ENCODE measurements at places on chromosomes 2 and 18.

- no peak for DNase-seq
These were observed 248.1 kb downstream of the MEIS1 start for GRCh38 chr2:66683064-66683463.

GRCh38 chr2:219486380-219486959 lies 12.2 kb upstream of the GMPPA start:
- no peak for DNase-seq

GRCh38 chr18:55382277-55382805 lies 205.7 kb downstream of the TCF4 start:
- no peak for DNase-seq

GRCh38 chr2:238891457-238892203 lies 43.7 kb downstream of the TWIST2 start:
- no peak for DNase-seq

- no peak for DNase-seq
These were observed 26.6 kb upstream of the ICOS start for GRCh38 chr2:203909974-203910373.

- DNase-seq = no peak
These were observed 57.8 kb downstream of the ADD2 start for GRCh38 chr2:70710038-70710690.

GRCh38 chr18:56319953-56320352 lies 318.4 kb downstream of the TXNL1 start:
- no peak for DNase-seq

DNA sequence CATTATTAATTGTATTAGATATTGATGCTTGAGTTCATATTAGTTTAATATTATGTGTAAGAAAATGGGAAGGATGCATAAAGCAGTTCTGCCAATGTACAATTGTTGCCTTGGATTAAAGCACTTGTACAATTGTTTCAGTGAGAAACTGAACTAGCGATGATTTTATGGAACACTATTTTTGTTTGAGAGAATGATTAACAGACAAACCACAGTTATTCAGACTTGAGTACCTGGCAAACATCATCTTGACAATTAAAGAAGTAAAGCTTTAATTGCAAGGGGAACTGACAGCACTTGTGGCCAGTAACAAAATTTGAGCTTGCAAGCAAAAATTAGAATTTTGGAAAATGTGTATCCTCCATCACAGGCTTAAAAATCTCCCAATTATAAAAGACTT lies 214.3 kb downstream of the RIT2 start:
- no peak for DNase-seq

DNA sequence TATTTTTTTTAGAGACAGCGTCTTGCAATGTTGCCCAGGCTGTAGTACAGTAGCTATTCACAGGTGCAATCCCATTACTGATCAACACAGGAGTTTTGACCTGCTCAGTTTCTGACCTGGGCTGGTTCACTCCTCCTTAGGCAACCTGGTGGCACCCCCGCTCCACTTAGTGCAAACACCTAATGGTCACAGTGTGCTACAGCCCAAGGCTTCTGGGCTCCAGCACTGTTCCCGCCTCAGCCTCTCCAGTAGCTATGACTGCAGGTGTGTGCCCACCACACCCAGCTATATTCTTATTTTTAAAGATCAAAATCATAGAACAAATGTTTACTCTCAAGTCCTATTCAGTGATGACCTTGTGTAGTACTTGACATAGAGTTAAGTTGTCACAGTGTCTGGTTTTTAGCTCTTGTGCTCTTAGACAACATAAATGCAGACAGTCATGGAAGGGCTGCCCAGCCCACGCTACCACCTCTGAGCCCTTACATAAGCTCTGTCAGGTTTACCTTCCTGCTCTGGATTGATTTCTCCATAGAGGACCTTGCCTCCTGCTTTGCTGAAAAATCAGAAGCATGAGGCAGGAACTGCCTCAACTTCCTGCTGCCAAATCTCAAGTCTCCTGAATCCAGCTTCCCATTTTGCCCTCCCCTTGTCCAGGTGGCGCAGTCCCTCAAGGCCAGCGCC lies 82.2 kb upstream of the SLC1A4 start:
- DNase-seq = no peak

DNA sequence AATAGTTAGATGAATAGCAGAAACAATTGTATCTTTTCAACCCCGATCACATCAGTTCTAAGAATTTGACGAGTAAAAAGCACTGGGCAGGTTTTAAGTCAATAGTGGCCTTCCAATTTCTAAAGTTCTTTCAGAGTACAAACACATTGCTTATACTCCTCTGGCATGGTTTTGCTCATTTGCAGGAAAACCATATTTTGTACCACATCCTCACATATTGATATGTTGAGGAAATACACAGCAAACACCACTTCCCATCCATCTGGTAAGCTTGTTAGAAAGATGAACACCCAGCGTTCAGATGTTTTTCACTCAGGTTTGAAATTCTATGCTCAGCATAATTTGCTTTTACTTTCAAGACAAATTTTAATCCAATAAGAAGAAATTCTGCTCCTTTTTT lies 344.6 kb upstream of the ACVR2A start:
- no peak for DNase-seq

DNA sequence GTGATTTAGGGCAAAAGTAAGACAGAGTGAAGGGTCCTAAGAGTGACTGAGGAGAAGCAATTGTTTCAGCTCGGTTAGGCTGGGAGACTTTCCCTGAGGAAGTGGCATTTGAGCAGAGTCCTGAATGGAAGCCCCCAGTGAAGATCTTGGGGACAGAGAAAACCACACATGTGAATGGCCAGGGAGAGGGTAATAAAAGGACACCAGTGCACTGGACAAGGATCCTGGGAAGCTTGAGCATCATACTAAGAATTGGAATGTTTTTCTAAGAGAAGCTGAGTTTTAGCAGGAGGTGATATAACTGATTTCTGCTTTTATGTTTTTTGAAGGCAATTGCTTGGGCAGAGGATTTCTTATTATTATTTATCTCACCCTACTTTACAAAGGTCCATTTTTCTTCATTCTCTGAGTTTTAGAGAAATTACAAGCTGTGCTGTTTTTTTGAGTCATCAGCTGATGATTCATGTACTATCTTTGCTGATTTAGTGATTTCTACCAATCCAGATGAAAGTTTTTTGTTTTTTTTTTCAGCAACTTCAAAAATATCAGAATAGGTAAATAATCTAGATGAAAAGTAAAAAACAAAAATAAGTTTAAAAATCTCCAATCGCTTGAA lies 43.5 kb downstream of the MFSD6 start:
- DNase-seq = no peak

GRCh38 chr2:23497063-23497462 lies 112.1 kb downstream of the KLHL29 start:
- peak; percentile 0 for DNase-seq

GRCh38 chr2:197613509-197613987 lies 61.8 kb downstream of the RFTN2 start:
- DNase-seq = no peak

DNA sequence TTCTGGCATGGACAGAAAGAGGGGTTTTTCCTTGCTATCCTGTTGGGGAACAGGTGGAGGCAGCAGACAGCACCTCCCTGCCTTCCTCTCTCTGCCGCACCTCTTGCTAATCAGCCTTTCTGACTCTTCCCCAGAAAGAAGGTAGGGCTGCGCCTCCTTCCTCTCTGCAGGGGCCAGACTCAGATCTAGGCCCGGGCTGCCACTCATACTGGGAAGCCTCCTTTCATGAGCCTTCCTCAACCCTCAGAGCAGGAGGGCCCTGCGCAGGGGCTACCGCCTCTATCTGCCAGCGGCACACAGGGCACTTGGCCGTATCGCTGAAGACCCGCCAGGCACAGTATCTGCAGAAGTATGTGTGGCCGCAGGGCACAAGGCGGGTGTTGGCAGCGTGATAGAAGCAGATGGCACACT lies 7.1 kb downstream of the NEURL3 start:
- DNase-seq = no peak

GRCh38 chr2:133773854-133774653 lies 205.8 kb upstream of the NCKAP5 start:
- no peak for DNase-seq

GRCh38 chr2:63591566-63592175 lies 2.9 kb downstream of the MDH1 start:
- DNase-seq = no peak

DNA sequence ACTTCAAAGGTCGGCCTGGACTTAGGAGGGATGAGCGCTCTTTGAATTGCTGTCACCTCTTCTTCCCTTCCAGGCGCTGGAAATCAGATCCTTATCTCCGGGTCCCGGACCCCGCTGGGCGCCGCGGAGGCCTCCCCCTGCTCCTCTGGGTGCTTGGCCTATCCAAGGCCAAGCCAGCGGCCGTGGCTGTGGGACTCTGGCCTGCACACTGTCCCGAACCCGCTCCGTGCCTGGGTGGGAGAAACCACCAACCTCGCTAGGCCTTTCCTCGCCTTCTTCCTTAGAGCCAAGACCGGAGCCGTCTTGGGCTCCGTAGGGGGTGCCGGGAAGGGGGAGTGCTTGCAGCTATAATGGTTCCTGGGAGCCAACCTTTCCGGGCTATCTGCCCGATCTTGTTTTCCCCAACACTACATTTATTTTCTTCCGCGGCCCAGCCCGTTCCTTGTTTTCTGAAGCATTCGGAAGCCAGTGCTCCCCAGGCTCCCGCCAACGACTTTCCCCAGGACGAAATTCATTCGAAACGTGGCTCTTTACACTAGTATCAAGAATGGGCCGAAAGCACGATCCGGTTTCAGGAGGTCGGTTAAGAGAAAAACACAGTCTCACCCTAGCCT lies 2.4 kb downstream of the OSR1 start:
- no peak for DNase-seq

GRCh38 chr2:70479816-70480215 lies 73.8 kb downstream of the TGFA start:
- DNase-seq = no peak

GRCh38 chr18:2441544-2441943 lies 129.8 kb downstream of the METTL4 start:
- no peak for DNase-seq

DNA sequence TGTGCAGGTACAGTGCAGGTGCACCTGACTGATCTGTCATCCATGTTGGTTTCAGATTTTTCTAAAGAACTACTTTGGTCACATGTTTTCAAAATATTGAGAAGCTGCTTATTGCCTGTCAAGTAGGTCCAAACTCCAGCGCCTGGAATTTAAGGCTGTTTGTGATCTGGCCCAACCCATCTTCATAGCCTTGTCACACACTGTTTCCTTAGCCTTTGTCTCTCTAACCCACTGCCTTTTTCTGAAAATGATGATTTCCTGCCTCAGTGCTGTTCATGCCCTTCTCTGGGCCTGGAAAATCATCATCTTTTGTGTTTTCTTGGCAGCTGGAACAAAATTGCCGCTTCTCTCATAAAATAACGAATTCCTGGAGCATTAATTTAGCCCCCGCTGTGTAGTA lies 7.2 kb downstream of the LIMS1 start:
- no peak for DNase-seq

DNA sequence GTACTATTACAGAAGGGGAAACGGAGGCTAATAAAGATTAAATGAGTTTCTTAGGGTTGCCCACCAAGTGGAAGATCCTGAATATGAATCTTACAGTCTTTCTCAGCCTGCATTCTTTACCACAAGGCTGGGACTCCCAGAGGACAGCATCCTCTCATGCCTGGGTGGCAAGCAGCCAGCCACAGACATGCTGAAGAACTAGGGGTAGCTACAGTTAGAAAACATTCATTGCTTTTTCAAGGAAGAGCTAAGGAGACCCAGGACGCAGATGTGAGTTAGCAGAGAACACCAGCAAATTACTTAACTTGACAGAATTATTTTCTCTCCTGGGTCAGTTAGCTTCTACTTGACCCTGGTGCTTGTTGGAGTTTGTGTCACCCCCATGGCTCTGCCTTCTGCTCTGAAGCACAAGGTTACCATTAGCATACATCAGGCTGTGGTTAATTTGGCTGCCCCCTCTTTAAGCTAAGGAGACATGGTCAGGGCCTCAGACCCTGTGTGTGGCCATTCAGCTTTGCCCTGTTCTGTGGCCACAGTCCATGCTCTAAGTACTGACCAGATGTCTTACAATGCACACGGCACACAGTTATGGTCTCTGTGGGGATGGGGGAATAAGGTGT lies 132.3 kb upstream of the TNP1 start:
- DNase-seq = no peak

- no peak for DNase-seq
These were observed 61.1 kb upstream of the IGFBP5 start for GRCh38 chr2:216756435-216756834.

DNA sequence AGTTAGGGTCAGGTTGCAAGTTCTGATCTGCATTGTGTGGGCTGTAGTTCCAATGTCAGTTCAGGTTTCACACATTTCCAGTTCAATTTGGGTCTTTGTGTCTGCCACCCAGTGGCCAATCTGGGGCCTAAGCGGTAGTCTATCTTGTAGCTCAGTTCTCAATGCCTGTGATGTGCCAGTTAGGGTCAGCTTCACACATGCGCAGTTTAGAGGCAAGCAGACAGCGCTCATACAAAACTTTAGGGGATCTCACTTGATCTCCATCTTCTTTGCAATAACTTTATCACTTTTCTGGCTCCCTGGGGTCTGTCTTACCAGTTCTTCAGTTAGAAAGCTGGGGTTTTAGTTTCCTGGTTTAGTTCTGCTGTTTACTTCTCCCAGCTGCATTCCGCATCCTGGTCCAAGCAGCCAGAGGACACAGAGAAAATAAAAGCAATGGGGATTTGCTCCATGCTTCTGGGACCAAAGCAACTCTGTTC lies 11.0 kb upstream of the ZNF24 start:
- DNase-seq = peak; percentile 73

- DNase-seq = peak; percentile 53
These were observed 162.1 kb downstream of the BCL2 start for GRCh38 chr18:63157293-63158011.

- DNase-seq = no peak
These were observed 66.5 kb downstream of the LNPK start for GRCh38 chr2:175935289-175936181.

- DNase-seq = no peak
These were observed 223.9 kb downstream of the CDH7 start for GRCh38 chr18:65974758-65975157.

- peak; percentile 25 for DNase-seq
These were observed 181.5 kb upstream of the ITGA4 start for GRCh38 chr2:181275643-181276070.

- DNase-seq = no peak
These were observed at the start of gene GRP for GRCh38 chr18:59219672-59220163. TSS of gene GRP (plus strand) at chr18:59220158. CDS start at chr18:59220266, 108 bp downstream.

- DNase-seq = no peak
These were observed 53.2 kb downstream of the ZNF516 start for GRCh38 chr18:76441668-76442412.

GRCh38 chr2:35784777-35785176 lies 570.8 kb upstream of the CRIM1 start:
- no peak for DNase-seq

- DNase-seq = no peak
These were observed 12.1 kb downstream of the PTMA start for GRCh38 chr2:231720292-231720986.

GRCh38 chr2:127448526-127448925 lies 30.3 kb downstream of the PROC start:
- DNase-seq = no peak

GRCh38 chr2:3169106-3169870 lies 208.3 kb downstream of the EIPR1 start:
- no peak for DNase-seq

DNA sequence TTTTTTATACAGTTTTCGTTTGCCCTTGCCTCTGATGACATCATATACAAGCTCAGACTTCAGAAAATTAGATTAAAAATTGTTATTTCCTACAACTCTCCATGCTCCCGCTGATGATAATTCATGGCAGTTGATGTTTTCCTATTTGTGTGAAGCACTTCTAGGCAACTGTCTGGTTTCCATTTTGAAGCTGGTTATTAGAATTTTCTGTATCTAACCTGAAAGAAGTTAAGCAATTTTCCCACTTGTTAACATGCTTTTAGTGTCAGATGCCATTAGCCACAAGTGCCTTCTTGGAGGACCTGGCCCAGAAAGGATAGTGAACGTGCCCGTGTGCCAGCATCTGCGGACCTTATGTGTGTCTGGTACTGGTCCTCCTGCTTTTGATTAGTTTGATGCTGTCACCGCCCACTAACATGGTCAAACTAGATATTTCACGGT lies 347.6 kb upstream of the RAB12 start:
- DNase-seq = no peak
